ENCODE measurements at places on chromosomes 4 and X.

DNA sequence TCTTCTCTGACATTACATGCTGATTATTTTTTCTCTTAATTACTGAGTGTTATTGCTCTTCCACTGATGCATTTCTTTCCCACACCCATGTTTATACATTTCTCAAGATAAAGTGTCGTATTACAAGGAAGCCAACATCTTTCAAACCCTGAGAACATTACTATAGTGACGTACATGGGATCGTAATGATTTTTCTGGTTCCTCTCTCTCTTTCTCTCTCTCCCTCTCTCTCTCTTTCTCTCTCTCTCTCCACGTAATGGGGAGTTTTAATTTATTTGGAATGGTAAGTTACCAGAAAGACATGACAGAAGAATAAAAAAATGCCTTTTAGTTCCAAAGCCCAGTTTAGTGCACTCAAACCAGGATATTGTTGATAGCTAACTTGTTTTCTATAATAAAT is 40.4 kb upstream of the MAPK10 start:
- no peak for DNase-seq

DNA sequence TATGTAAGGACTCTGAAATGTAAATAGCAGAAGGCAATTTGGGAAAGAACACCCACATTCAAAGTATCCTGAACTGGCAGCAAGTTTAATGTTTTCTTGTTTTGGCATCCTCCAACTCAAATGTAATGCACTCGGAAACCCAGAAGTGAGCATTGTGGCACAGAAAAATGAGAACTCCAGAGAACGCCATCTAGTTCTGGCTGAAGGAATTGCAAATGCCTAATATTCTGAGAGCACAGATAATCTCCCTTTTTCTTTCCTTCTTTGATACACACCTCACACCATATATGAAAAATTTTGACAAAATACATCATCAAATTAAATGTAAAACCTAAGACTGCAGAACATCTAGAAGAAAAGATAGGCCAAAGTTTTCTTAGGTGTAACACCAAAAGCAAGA is 52.1 kb downstream of the PWWP3B start:
- no peak for DNase-seq

DNA sequence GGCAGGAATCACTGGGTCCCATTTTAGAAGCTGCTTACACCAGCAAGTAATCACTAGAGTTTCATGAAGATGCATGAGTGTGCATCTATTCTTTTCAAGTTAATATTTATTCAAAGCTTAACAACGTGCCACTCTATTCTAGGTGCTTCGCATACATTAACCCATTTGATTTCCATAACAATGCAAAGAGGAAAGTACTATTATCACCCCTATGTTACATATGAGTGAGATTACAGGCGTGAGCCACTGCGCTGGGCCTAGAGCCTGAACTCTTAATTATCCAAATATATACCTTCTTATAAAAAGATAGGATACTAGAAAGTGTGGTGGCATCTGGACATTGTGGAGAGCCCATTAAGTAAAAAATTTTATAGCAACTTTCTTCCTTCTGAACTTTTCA is 65.4 kb downstream of the CXCL13 start:
- DNase-seq, result no peak

- DNase-seq, result no peak
Measured at GRCh38 chrX:120286733-120287512, 24.3 kb downstream of the TMEM255A start.

GRCh38 chr4:82905205-82905604 is 4.7 kb downstream of the THAP9 start:
- DNase-seq, result no peak

GRCh38 chr4:137389911-137390520 is 142.3 kb downstream of the PCDH18 start:
- DNase-seq, result no peak

GRCh38 chrX:150879855-150880807 is 18.3 kb downstream of the CD99L2 start:
- DNase-seq, result no peak

DNA sequence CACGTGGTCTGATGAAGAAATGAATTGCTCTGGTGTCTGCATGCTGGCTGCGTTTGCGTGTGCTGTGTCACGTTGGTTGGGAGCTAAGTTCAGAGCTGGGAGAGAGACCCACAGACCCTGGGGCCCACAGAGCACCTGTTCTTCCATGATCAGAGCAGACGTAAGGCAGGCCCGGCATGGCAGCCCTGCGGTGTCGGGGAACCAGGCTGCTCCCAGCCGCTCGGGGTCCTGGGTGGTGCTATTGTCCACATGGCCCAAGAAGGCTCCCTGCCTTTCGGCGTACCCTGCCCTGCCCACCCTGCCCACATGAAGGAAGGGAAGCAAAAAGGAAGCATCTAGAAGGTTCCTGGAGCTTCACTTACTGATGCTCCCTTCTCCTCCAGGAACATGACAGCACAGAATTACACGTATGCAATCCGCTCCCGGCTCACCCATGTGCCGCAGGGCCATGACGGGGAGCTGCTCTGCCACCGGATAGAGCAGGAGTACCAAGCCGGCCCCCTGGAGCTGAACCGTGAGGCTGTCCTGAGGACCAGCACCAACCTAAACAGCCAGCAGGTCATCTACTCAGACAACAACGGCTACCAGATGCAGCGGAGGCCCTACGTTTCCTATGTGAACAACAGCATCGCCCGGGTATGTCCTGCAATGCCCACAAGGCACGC is 30.9 kb upstream of the MRFAP1 start:
- DNase-seq, result no peak

DNA sequence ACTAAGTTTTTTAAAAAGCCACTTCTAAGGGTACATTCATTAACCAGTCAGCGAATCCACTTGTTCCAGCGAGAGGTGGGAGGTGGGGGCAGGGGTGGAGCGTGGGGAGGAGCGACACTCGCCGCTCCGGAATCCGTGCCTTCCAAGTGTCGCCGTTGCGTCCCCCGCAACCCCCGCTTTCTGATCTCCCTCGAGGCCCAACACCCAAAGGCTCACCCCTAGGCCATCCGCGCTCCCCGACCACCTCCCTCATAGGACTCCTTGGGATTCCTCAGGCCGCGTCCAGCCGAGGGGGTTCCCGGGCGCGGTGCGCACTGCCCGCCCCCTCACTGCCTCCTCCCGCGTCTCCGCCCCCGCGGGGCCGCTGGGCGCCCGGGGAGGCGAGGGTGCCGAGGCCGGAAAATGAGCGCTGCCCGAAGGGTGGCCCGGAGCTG is 108.1 kb upstream of the STOX2 start:
- no peak for DNase-seq

Data from LNCaP clone FGC (cell line).